LHCN-M2 (cell line): ENCODE measurements at places on chromosomes 6 and 20. TPM values are rescaled to one million over a fixed set of nuclear protein-coding genes. Genes with fewer than 3 reads are reported as not detected.
A peak's percentile ranks its signal among the peaks of the same experiment; 100 is the strongest.

GRCh38 chr6:121335087-121336008 lies 1.1 kb upstream of the TBC1D32 start:
- DNase-seq, result no peak

DNA sequence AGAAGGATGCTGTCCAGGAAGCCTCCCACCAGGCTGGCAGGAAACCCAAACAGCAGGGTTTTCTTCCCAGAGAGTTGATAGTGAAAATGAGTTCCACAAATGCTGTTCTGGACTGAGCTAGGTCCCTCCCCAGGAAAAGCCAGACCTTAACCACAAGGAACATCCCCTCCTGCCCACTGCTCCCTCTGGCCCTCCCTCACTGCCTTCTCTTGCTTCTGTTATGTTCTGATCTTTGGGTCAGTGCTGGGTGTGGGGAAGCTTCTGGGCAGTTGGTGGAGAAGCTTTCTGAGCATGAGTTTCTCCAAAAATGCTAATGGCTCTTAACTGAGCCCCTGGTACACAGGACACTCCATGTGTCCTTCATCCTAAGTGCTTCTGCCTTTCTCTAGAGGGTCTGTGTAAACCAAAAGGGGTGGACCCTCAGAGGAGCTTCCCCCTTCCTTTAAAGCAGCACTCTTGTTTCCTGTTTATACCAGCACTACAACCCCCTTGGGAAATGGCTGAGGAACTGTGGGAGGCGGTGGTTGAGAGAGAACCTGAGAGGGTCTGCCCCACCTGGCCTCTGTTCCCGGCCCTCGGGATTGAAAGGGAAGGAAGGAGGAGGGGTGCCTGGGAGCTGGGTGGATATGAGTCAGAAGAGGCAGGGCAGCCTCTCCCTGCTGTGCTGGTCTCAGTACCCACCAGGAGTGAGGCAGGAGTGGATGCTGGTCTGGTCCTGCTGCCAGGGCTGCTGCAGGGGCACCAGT lies 42.0 kb downstream of the CDS2 start:
- DNase-seq, result peak; percentile 66

DNA sequence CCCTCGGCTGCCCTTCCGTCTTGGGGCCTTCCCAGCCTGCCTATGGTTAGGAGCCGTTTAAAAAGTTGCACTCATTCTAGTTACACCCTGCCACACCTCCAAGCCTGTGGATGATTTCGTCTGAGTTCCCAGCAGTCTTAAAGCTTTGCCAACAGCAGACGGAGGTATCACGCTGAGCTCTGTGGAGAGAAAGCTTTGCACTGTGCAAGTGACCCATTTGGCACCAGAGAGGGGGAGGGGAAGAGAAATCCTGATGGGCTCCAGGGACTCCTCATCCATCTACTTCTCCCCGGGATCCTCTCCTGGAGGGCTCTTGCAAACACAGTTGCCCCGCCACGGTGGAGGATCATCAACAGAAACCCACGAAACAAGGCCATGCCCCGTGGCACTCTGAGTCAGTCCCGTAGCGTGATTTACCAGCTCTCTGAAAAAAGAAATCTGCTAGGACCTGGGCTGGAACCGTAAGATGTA lies 98.8 kb upstream of the CITED2 start:
- peak; percentile 73 for DNase-seq

- no peak for DNase-seq
These were observed 131.6 kb downstream of the SGK1 start for GRCh38 chr6:134186355-134186754.

DNA sequence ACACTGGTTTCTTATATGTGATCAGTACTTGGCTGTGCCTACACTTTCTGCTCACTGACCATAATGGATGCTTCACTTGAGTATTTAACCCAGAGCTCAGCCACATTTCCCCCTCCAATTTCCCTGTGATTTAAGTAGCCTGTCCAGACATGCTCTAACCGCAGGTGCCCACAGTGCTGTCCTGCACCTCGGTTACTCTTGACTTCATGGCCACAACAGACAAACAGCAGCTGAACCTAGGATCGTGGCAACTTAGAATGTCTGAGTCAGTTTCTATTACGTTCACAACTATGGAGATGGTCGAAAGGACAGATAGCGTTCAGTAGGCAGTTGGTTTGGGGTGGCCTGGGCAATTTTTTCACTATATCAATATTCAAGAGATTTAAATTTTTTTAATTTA lies 306.9 kb upstream of the SGK1 start:
- DNase-seq, result no peak

DNA sequence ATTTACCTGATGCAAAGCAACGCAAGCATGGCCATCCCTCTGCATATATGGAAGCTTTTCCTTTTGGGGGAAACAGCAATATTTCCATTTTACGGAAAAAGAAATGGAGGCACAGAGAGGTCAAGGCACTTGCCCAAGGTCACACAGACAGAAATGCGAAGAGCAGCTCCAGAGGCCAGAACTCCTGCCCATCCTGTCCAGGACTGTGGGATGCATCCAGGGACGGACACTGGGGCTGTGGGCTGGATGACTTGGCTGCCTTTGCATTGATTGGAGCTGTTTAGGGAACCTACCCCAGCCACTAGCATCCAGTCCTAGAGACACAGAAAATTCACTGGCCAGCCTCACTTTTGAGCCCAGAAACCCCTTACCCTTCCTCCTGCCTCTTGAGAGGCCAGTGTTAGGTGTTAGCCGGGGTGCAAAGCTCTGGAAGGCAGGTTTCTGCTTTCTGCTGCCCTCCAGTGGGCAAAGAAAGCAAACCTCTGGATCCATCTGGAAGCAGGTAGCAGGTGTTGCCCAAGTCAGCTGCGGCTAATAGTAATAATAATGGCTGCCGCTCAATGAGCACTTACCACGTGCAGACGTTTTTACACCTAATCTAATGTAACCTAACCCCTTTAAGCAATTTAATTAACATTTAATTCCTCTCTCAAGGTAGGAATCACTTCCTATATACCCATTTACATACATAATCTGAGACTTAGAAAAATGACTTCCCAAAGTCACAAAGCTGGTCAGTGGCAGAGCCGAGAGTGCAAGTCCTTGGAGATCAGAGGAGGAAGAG lies 31.7 kb upstream of the CCN5 start:
- DNase-seq, result no peak

GRCh38 chr6:159692303-159693127 lies 526 bp downstream of the SOD2 start:
- DNase-seq, result peak; percentile 44

GRCh38 chr20:47035026-47035590 lies 140.5 kb downstream of the EYA2 start:
- DNase-seq, result no peak

The ZNF831 gene
- not detected in 2 replicates for total RNA-seq

The RARS2 gene
- 32.5 and 36.4 TPM in 2 replicates for total RNA-seq

GRCh38 chr6:41047745-41048732 lies 5.0 kb upstream of the APOBEC2 start:
- DNase-seq, result no peak

DNA sequence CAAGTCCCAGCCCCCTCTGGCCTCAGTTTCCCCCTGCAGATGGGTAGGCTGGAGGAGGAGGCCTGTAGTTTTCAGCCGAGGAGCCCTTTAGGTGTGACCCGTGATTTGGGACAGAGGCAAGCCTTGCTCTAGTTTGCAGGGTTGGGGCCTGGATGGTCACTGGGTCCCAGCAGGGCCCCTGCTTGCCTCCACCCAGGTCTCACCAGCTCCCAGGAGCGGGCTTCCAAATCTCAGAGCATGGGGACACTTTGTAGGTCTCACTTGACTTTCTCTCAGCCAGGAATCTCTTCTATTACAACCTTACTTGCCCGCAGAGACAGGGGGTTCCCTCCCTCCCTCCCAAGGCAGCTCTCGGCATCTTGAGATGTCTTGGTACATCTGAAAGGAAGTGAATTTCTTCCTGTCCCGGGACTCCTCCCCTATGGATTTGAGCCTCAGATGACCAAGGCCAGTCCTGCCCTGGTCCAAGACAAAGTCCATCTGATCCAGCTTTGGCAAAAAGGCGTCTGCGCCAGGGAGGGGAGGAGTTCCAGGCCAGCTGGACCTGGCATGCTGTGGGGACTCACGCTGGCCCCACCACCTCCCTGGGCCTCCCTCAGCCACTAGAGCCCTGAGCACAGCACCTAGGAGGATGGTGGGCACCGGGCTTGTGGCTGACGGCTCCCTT lies 47.4 kb downstream of the SRC start:
- DNase-seq, result no peak

DNA sequence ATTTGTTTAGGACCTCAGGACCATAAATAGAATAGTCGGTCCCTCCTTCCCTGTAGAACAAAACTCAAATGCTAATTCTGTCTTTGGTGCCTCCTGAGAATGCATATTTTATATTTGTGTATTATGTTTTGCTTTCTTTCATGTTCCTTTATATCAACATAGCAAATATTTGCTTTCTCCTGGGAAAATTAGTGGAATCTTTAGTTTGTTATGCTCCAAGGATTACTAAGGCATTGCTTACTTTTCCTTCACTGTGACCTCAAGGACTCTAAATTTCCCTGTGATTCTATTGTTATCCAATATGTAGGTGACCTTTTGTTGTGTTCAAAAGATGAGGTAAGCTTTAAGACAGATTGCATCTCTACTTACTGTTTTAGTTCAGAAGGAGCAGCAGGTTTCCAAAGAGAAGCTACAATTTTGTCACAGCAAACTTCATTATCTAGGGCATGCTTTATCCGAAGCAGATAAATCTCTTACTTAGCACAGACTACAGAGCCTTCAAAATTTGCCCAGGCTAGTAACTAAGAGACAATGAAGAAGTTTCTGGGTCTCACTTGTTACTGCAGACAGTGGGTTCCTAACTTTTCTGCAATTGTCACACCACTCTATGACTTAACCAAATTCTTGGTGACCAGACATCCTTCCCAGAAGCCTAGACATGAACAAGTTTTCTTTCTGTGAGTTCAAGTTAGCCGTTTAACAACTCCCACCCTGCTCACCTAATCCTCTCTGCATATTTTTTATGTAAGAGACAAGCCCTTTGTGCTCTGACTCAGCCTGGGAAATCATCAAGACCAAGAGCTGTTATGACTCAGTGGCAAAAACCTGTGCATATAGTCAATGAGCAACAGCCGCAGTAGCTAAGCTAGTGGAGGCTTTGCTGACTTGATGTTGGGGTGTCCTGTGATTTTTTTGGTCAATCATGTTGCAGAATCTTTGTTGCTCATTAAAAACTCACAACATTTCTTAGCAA lies 378.8 kb downstream of the QKI start:
- DNase-seq, result peak; percentile 95

- DNase-seq, result no peak
These were observed 82.2 kb downstream of the BACH2 start for GRCh38 chr6:90214461-90214860.

DNA sequence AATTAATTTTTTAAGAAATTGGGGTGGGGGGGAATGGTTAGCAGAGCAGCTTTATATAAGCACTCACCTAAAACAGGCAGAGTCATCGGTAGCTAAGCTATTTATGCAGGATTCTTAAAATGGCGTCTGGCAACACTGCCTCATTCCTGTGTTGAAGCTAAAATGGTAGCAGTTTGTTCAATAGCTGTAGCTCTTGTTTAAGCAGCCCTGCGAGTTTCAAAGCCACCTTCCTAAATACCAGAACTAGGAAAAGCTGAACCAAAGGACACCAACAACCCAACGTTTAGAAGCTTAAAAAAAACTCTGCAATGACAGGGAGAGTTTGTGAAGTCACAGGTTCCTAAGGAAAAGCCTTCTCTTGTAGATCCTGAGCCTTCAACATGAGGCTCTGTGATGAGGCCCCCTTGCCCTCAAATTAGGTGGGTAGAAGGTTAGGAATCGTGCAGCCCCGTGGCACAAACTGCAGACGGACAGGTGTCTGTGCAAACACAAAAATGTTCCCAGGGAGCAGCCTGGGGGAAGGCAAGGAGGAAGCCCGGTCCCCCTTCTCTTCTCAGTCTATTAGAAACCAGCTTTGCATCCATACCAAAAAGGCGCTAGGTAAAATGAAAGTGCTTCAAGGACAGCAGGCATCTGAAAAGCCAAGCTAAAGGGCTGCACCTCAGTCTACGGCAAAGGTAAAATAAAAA lies 4.7 kb downstream of the ZMYND8 start:
- DNase-seq, result no peak

The ZDHHC14 gene
- total RNA-seq, result 1.2 and 2.2 TPM in 2 replicates

DNA sequence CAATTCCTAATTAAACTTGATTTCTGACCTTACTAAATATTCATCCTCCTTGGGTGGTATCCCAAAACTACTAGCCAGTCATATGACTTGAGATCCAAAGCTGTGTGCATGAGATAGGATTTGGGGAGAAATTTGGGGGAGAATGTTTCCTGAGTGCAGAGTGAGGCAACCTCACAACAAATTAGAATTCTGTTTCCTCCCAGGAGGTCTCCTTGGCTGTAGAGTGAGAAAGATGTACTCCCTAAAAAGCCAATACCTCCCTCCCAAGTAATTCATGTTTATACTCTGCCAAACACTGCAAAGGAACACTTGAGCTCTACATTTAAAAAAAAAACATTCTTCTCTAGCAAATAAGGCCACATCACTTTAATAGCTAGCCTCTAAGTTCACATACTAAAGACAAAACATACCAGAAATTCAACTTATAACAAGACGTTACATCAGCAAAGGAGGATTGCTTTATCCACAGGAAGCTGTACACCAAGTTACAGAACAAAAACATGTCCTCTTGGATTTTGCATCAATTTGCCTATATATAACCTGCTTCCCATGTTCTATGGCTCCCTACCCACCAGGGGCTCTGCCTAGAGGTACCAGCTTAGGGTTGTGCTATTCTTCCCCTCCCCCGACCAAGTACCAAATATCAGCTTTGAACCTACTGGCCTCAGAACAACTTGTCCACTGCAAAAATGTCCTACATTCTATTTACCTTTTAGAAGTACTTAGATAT lies 15.4 kb upstream of the TMEM30A start:
- DNase-seq, result no peak

DNA sequence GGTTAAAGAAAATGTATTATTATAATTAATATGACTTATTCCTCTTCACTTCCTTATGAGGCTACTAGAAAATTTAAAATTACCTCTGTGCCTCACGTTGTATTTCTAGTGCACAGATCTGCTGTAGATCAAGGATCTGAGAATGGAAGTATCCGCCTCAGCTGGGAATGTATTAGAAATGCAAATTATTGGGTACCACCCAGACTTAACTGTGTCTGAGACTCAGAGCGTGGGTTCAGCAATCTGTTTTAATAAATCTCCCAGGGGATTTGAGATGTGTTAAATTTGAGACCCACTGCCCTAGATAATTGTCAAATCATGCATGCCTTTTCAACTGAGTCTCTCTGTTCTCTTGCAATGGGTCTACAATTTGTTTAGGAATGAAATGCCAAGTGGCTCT lies 658.0 kb upstream of the NOX3 start:
- DNase-seq, result no peak

The ID4 gene
- not detected in 2 replicates for total RNA-seq

DNA sequence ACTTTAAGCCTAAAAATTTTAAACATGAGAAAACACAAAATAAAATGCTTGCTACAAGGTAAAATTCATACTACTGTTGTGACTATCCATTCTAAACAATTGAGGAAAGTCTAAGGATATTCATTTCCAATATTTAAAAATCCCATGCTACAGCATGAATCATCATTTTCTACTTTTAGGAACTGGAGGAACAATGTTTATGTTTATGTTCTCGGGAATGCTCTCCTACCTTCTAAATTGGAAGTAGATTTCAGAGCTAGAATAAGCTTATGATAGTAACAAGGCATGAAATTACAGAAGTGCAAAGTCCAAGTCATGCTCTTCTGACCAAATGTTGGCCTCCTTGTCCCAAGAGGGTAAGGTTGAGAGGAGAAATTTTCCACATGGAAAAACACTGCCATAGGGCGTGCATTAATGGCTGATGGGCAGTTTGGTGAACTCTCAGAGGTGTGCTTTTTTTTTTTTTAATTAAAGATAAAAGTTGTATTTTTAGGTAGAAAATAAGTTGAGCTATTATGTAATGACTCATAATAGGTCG lies 6.0 kb upstream of the MYLK4 start:
- no peak for DNase-seq
